MM.1S (cell line): ENCODE measurements at places on chromosomes 4 and X.
A peak's percentile ranks its signal among the peaks of the same experiment; 100 is the strongest.

- no peak overlapping the region for H3K27ac ChIP-seq
- H3K4me1 ChIP-seq, result no peaks in the 10 kb centered on the region
- no peak for DNase-seq
- no peak overlapping the region for H3K4me3 ChIP-seq
- no peaks in the 10 kb centered on the region for H3K36me3 ChIP-seq
These were observed 25.8 kb upstream of the ARHGAP24 start for GRCh38 chr4:85448906-85449890.

GRCh38 chrX:103437147-103437873 is 61.0 kb downstream of the BEX3 start:
- no peaks in the 10 kb centered on the region for H3K4me1 ChIP-seq
- no peak overlapping the region for H3K4me3 ChIP-seq
- H3K27ac ChIP-seq, result no peak overlapping the region
- H3K36me3 ChIP-seq, result no peaks in the 10 kb centered on the region
- DNase-seq, result no peak

GRCh38 chr4:6771229-6771671 is 11.3 kb upstream of the KIAA0232 start:
- no peak overlapping the region for H3K27ac ChIP-seq
- no peak for DNase-seq
- H3K27me3 ChIP-seq, result peaks cover 8% of the 10 kb centered on the region
- H3K4me1 ChIP-seq, result no peaks in the 10 kb centered on the region

- no peak overlapping the region for H3K27ac ChIP-seq
- H3K4me1 ChIP-seq, result no peaks in the 10 kb centered on the region
These were observed 124.2 kb upstream of the DGKK start for GRCh38 chrX:50594788-50595187.

GRCh38 chr4:24112466-24112865 is 222.6 kb upstream of the PPARGC1A start:
- H3K27me3 ChIP-seq, result no peaks in the 10 kb centered on the region
- no peak overlapping the region for H3K4me3 ChIP-seq
- peaks cover 29% of the 10 kb centered on the region for H3K4me1 ChIP-seq
- no peak for DNase-seq
- H3K36me3 ChIP-seq, result no peaks in the 10 kb centered on the region
- no peak overlapping the region for H3K27ac ChIP-seq

DNA sequence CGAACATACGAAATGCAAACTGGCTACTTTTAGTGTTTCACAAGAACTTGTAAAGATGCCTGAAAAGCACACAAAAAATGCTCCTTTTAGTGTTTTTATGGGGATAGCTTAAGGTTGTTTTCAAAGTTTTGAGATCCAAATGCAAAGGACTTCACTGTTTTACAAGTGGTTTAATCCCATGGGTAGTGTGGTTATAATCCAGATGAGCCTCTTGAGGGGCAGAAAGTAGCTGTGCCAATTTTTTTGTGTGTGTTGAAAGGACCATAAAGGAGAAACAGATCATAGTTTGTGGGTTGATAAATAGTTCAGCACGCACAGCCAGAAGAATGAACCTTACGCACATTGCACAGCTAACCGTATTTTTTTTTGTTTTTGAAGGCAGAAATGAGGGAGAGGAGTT is 126.9 kb upstream of the GIMD1 start:
- no peak for DNase-seq
- H3K4me1 ChIP-seq, result no peaks in the 10 kb centered on the region
- H3K27ac ChIP-seq, result no peak overlapping the region
- no peaks in the 10 kb centered on the region for H3K36me3 ChIP-seq

GRCh38 chr4:182126603-182127002 is 116.6 kb upstream of the TENM3 start:
- no peaks in the 10 kb centered on the region for H3K36me3 ChIP-seq
- H3K4me3 ChIP-seq, result no peak overlapping the region
- no peaks in the 10 kb centered on the region for H3K4me1 ChIP-seq
- no peak for DNase-seq
- H3K27me3 ChIP-seq, result no peaks in the 10 kb centered on the region

GRCh38 chrX:148804579-148805355 is 304.4 kb downstream of the AFF2 start:
- no peaks in the 10 kb centered on the region for H3K4me1 ChIP-seq
- DNase-seq, result no peak
- H3K27ac ChIP-seq, result no peak overlapping the region

DNA sequence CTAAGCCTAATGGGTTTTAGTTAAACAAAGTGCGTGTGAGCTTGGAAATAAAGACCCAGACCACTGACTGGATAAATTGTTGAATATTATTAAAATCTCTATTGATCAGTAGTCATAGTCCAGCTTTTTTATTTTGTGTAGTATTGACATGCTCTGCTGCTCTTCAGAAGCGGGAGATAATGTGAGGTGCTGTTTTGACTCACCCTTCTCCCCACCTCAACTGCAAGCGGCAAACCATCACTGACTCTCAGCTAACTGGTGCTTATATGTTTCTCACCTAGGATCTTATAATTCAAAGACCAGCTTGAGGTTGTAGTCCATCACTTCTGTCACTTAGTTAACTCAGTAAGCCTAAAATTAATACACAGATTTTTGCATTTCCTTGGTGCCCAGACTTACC is 72.2 kb downstream of the COMMD8 start:
- H3K27me3 ChIP-seq, result no peaks in the 10 kb centered on the region
- no peak overlapping the region for H3K27ac ChIP-seq
- no peaks in the 10 kb centered on the region for H3K36me3 ChIP-seq
- H3K4me1 ChIP-seq, result no peaks in the 10 kb centered on the region

DNA sequence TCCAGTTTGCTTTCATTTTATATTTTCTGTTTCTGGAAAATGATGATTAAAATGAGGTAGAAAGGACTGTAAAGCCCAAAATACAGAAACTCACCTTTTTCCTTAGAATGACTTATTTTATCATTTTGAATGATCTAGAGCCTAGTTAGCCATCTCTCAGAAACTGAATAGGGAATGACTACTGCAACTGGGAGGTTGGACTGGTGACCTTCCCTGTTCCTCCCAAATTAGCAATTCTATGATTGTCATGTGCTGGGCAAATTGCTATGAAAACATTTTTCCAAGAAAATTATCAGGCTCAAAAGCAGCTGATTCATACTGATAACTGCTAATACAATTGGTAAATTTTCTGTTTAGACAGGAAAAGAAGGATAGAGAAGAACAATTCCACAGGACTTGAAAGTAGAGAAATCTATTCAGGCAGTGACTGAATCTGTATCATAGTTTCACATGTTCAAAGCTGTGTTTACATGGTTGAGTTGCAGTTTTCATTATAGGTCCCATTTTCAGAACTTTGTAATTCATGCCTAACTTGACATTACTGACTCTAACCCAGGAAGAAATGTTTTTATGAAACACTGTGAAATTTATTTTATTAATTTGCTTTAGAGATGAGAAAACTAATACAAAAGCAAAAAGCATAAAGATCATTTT is 43.4 kb upstream of the SEC24B start:
- DNase-seq, result peak; percentile 41
- no peaks in the 10 kb centered on the region for H3K36me3 ChIP-seq
- peaks cover 36% of the 10 kb centered on the region for H3K4me1 ChIP-seq
- H3K4me3 ChIP-seq, result peak overlapping the region; percentile 50

- no peak overlapping the region for H3K27ac ChIP-seq
- no peaks in the 10 kb centered on the region for H3K36me3 ChIP-seq
- no peak for DNase-seq
- no peaks in the 10 kb centered on the region for H3K27me3 ChIP-seq
These were observed 174.2 kb upstream of the DMD start for GRCh38 chrX:33385546-33385945.

DNA sequence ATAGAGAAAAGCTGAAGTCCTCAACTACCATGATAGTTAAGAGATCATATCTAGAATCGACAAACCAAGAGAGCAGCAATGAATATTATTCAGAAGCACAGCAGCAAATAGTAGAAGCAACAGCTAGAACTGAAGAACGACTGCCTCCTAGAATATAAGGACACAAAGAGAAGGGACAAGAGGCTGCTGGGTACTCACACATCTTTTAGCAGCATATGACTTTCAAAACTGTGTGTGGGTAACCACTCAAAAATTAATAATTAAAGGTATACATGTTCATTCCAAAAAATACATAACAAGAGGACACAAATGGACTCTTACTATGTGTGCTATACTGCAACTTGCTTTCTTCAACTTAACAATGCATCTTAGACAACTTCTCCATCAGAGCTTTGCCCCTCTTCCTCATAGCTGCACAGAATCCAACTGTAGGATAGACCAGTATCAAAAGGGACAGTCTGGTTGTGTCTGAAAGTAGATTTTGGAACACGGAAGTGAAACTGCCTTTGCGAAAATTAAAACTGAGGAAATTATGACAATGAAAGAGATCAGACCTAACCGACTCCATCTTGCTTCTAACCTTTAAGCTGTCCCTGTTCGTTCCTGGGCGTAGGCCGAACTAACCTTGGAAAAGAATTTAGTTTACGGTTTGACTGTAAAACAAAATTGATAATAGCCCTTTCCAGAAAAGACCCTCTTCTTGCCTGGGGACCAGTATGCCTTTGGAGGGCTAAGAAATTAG is 125.7 kb downstream of the SH3KBP1 start:
- no peak overlapping the region for H3K27ac ChIP-seq
- no peak overlapping the region for H3K4me3 ChIP-seq
- no peaks in the 10 kb centered on the region for H3K27me3 ChIP-seq
- H3K36me3 ChIP-seq, result no peaks in the 10 kb centered on the region
- DNase-seq, result no peak
- peaks cover 6% of the 10 kb centered on the region for H3K4me1 ChIP-seq

GRCh38 chr4:80070880-80071603 is 2.0 kb downstream of the ANTXR2 start:
- H3K27ac ChIP-seq, result no peak overlapping the region
- no peak for DNase-seq
- no peaks in the 10 kb centered on the region for H3K36me3 ChIP-seq
- 0 out of 2 replicates have a peak, but pooled peaks cover 2% of the 10 kb centered on the region for H3K4me1 ChIP-seq
- no peaks in the 10 kb centered on the region for H3K27me3 ChIP-seq
- no peak overlapping the region for H3K4me3 ChIP-seq

GRCh38 chrX:63250253-63250868 is 100.8 kb downstream of the SPIN4 start:
- H3K4me3 ChIP-seq, result no peak overlapping the region
- H3K27ac ChIP-seq, result no peak overlapping the region
- H3K36me3 ChIP-seq, result no peaks in the 10 kb centered on the region
- no peaks in the 10 kb centered on the region for H3K4me1 ChIP-seq

- no peak overlapping the region for H3K4me3 ChIP-seq
- H3K27ac ChIP-seq, result no peak overlapping the region
- no peak for DNase-seq
- H3K4me1 ChIP-seq, result no peaks in the 10 kb centered on the region
- H3K36me3 ChIP-seq, result no peaks in the 10 kb centered on the region
These were observed 94.4 kb upstream of the TTC29 start for GRCh38 chr4:147039976-147040575.

- no peak overlapping the region for H3K27ac ChIP-seq
- no peaks in the 10 kb centered on the region for H3K27me3 ChIP-seq
- DNase-seq, result no peak
- no peak overlapping the region for H3K4me3 ChIP-seq
- no peaks in the 10 kb centered on the region for H3K4me1 ChIP-seq
These were observed 245.1 kb upstream of the ETNPPL start for GRCh38 chr4:109007976-109008375.

- DNase-seq, result peak; percentile 40
- no peaks in the 10 kb centered on the region for H3K4me1 ChIP-seq
- no peaks in the 10 kb centered on the region for H3K36me3 ChIP-seq
- H3K4me3 ChIP-seq, result no peak overlapping the region
- H3K27me3 ChIP-seq, result no peaks in the 10 kb centered on the region
- no peak overlapping the region for H3K27ac ChIP-seq
These were observed 104.4 kb upstream of the SCML1 start for GRCh38 chrX:17632942-17633341.

DNA sequence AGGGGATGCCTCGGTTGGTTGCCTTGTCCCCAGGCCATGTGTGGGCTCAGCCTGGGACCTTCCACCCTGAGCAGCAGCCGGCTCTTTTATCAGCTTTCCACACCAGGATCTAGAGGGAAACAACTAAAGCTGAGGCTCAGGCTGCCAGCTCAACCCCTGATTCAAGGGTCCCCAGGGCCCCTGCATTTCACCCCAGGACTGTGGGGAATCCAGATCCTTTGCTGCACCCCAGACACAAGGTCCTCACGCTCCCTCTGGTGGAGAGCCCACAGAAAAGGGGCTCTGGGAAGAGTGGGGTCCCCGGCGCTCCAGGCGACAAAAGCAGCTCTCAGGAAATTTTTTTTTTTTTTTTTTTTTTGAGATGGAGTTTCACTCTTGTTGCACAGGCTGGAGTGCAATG is 64.3 kb downstream of the ZFYVE28 start:
- no peaks in the 10 kb centered on the region for H3K4me1 ChIP-seq
- no peak overlapping the region for H3K4me3 ChIP-seq
- no peak overlapping the region for H3K27ac ChIP-seq
- DNase-seq, result no peak
- no peaks in the 10 kb centered on the region for H3K27me3 ChIP-seq

DNA sequence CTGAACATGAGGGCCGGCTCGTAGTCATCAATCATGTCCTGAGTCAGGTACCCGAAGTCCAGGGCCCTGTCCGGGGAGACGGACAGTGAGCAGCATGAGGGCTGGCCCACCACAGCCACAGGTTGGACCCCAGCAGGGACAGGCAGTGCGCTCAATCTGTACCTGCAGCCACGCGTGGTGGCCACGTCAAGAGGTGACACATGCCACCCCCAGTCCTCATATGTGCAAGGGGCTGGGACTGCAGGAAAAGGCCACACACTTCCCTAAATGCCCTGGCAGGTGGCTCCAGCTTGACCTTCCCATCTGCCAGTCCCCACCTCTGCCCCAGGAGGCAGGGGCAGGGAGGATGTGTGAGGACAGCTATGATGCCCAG is 73.8 kb upstream of the MXD4 start:
- no peaks in the 10 kb centered on the region for H3K36me3 ChIP-seq
- no peak overlapping the region for H3K4me3 ChIP-seq
- H3K27ac ChIP-seq, result no peak overlapping the region
- no peaks in the 10 kb centered on the region for H3K27me3 ChIP-seq

- H3K36me3 ChIP-seq, result no peaks in the 10 kb centered on the region
- 0 out of 2 replicates have a peak, but pooled peaks cover 4% of the 10 kb centered on the region for H3K4me1 ChIP-seq
- peak overlapping the region; percentile 74; the same call in 1 of the 2 replicates for H3K27ac ChIP-seq
- H3K27me3 ChIP-seq, result no peaks in the 10 kb centered on the region
- peak overlapping the region; percentile 47 for H3K4me3 ChIP-seq
These were observed 745.4 kb downstream of the TECRL start for GRCh38 chr4:63663870-63664269.

- no peak overlapping the region for H3K27ac ChIP-seq
- no peak for DNase-seq
- H3K4me3 ChIP-seq, result no peak overlapping the region
- no peaks in the 10 kb centered on the region for H3K36me3 ChIP-seq
- no peaks in the 10 kb centered on the region for H3K27me3 ChIP-seq
These were observed 84.5 kb upstream of the DKK2 start for GRCh38 chr4:107120661-107121060.
